ENCODE measurements at places on chromosomes 7 and 10.

DNA sequence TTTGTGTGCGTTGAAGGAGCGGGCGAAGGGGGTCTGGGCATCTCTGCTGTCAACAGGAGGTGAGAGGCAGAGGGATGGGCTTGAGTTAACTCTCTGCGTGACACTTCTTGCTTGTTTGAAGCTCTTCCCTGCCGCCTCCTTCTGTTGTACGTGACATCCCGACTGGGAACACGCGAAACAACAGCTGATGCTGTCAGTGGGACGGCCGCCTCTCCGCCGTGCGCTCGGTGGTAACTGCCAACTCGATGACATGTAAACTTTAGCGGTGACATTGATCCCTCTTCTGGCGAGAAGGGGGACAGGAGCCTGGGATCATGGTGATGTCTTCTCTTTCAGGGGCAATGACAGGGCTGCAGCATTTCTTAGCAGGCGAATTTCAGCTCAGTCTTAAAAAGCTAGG, 394.5 kb downstream of the TYW1 start:
- DNase-seq: no peak

- no peak for DNase-seq
These were observed 44.4 kb downstream of the JAKMIP3 start for GRCh38 chr10:132110111-132110521.

GRCh38 chr10:47325303-47326291, 3.3 kb downstream of the GDF2 start:
- no peak for DNase-seq

DNA sequence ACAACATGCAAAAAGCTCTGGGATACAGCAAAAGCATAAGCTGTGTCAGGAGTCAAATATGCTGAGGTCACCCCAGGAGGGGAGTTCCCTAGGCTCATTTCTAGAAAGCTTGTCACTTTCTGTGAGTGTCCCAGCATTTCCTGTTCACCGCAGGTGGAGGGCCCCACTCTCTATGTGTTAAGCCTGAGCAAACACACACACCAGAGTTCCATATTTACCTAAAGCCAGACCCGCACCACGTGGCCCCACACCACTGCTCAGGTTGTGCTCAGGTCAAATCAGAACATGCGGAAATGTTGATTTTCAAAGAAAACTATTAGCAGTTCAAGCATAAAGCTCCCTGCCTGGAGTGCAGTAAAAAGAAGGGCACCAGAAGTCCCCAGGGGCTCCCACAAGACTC, 259.6 kb upstream of the PPP2R2D start:
- no peak for DNase-seq

- DNase-seq: no peak
These were observed 586.6 kb downstream of the SUGCT start for GRCh38 chr7:40721342-40721949.

DNA sequence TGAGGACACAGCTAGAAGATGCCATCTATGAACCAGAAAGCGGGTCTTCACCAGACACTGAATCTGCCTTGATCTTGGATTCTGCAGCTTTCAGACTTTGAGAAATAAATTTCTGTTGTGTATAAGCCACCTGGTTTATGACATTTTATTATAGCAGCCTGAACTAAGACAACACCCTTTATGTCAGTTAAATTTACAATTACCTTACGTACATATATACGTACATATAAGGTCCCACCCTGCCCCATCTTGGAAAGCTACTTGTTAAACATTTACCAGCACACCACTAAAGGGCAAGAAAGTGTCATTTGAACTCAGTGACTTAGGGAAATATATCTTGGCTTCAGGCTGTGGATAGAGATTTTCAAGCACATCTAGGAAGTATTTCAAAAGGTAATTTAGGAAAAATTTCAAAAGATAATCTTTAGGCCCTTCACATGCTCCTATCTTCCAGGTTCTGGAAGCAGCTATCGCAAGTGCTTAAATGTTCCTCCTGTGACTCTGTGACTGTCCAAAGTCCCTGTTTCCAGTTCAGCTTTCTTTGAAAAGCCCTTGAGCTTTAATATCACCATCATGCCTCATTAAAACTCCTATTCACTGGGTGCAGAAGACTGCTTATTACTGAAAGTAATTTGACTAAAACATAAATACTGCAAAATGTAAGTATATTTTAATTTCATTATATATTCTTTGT, 9.6 kb upstream of the SRI start:
- DNase-seq: no peak

DNA sequence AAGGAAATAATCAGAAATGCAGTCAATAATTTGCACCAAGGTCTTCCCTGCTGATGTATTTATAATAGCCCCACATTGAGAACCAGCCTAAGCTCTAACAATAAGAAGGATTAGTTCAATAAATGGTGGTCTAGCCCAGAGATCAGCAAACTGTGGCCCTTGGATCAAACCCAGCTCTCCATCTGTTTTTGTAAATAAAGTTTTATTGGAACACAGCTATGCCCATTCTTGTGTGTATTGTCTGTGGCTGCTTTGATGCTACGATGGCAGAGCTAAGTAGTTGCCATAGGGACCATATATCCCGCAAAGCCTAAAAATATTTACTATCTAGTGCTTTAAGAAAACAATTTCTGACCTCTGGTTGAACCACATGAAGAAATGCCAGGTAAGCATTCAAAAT, 154.9 kb downstream of the EMX2 start:
- no peak for DNase-seq

DNA sequence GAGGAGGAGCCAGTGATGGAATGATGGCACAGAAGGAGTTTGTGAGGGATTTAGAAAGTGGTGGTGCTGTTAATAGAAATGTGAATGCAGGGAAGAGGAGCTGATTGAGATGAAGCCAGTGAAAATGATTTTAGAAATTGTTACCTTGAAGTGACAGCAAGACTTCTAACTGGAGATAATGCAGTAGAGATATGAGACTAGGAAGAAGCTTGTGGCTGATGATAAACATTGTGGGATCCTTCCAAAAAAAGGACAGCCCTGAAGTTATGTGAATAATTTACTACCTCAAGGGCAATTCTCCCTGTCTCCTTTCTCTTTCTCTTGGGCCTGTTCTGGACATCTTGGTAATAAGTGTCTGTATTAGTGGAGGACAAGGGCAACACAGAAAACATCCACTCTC, 138.6 kb downstream of the LSMEM1 start:
- no peak for DNase-seq

- DNase-seq: no peak
These were observed 5.6 kb downstream of the POLR3A start for GRCh38 chr10:78023741-78024140.

DNA sequence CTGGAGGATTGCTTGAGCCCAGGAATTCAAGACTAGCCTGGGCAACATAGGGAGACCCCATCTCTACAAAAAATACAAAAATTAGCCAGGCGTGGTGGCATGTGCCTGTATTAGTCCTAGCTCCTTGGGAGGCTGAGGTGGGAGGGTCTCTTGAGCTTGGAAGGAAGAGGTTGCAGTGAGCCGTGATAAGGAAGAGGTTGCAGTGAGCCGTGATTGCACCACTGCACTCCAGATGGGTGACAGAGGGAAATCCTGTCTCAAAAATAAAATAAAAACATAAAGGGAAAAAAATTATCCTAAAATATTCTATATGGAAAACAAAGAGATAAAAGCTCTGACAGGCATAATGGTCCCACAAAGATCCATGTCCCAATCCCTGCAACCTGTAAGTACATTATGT, 87.9 kb upstream of the KAT6B start:
- no peak for DNase-seq

DNA sequence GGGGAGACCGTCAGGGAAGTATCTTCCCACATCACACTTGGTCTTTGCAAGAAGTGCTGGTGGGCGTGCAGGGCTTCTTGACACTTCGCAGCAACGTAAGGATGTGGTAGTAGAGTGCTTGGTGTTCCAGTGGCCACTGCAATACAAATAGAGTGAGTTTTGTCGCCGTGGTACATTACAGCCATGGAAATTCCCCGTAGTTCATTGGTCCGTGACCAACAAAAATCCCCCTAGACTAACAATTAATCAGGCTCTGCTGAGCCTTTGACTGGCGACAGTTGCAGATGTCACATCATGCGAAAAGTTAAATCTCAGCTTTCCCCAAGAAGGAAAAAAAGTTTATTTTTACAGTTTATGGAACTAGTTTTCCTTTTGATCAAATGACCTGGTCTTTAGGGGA, 134.7 kb downstream of the MGMT start:
- DNase-seq: no peak

- DNase-seq: no peak
These were observed 88.4 kb upstream of the SAMD8 start for GRCh38 chr10:75023074-75023473.

- no peak for DNase-seq
These were observed 24.5 kb upstream of the SLC25A13 start for GRCh38 chr7:96346293-96346953.

- DNase-seq: no peak
These were observed 135.1 kb downstream of the NRBF2 start for GRCh38 chr10:63268149-63268797.
